Inflammatory macrophage treated with lipopolysaccharide for 1 hour (primary cell): ENCODE measurements at places on chromosomes 6 and 20.

GRCh38 chr6:92281571-92282076 is 1137.7 kb downstream of the EPHA7 start:
- no peak for DNase-seq

DNA sequence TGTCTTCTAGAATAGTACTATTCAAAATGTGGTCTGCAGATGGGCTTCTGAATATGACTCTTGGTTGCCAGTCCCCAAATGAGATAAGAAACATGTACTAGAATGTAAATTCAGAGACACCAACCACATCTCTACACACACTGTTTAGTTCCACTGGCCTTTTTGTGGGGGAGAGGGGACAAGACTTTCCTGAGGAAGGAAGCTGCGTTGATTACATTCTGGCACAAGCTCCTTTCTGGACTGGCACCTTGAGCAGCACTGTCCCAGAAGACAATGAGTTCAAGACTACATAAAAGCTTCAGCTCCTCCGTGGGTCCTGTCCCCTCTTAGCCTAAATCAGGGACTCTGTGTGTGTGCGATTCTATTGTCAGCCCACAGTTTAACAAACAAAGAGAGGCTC is 6.9 kb upstream of the IYD start:
- no peak for DNase-seq

GRCh38 chr20:57661746-57662455 is 41.7 kb upstream of the ZBP1 start:
- no peak for DNase-seq

DNA sequence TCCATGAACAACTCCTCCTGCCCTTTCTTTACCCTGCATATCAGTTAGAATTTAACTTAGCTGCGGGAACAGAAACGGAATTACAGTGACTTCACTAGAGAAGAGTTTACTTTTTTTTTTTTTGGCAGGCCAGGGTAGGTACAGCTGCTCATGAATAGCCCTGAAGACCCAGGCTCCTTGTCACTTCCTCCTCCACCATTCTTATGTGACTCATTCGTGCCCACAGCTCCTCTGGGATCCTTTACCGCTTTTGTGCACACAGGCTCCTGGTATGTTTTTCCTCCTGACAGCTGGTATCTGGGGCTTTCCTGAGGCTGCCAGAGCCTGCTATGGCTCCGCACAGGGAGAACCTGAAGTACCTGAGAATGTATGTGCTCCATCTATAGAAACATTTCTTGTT is 3.9 kb upstream of the KCNS1 start:
- DNase-seq, result no peak

DNA sequence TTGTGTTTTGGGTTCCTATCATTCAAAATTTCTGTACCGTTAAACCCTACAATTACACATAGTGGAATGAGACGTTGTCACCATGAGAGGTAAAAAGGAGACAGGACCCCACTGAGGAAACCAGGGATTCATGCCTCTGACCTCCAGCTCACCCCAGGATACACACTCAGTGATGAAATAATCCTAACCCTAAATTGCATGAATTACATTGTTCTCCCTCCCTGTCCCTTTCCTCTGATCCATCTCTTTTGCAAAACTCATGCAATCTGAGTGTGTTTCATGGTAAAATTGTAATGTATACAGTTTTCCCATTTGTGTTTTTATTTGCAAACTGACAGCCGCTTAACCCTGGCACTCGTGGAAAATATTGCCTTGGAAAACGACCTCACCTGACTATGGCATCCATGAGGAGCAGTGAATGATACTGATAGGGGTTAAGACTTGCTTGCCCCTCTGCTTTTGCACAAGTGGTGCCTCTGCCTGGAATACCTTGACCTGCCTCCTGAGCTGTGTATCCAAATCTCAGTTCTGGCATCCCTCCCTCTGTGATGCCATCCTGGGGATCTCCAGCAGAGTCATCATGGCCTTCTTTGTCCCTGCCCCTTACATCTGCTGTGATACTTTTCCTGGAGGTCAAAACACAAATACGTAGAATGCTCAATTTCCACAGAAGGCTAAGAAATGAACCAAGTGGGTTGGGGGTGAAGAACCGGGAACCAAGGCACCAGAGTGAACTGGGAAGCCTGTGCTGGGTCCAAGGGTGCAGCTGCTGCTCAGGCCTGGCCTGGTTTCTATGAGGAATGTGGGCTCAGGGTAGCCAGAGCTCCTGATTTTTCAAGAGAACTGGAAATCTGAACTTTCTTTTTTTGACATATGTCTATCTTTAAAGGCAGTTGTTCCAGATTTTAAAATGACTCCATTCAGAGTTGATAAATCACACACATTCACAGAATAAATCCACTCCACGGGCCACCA is 211.6 kb upstream of the ZNF217 start:
- DNase-seq, result no peak

GRCh38 chr6:136471922-136472321 is 78.3 kb downstream of the MAP7 start:
- no peak for DNase-seq

DNA sequence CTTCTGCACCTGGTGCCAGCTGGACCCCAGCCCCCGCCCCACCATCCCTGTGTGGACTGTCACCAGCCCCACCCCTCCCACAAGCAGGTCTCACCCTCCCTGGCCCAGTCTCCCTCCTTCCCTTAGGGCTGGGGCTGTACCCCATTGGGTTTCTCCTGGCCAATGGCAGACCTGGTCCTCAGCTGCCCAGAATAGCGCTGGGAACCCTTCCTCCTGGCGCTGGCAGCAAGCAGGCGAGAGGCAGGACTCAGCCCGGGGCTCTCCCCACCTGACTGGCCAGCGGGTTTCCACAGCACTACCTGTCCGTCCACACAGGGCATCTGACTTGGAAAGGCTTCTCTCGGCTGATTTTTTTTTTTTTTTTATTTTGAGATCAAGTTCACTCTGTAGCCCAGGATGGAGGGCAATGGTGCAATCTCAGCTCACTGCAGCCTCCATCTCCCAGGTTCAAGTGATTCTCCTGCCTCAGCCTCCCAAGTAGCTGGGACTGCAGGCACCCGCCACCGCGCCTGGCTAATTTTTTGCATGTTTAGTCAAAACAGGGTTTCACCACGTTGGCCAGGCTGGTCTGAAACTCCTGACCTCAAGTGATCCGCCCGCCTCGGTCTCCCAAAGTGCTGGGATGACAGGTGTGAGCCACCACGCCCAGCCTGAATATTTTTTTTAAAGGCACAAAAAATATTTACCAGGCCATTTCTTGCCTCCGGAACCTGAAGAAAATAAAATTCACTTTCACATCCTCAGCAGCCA is 21.6 kb upstream of the CHRNA4 start:
- no peak for DNase-seq

GRCh38 chr20:35773154-35773751 is 1.4 kb downstream of the PHF20 start:
- DNase-seq, result peak; percentile 79
